ENCODE measurements at places on chromosomes 12 and 14.

DNA sequence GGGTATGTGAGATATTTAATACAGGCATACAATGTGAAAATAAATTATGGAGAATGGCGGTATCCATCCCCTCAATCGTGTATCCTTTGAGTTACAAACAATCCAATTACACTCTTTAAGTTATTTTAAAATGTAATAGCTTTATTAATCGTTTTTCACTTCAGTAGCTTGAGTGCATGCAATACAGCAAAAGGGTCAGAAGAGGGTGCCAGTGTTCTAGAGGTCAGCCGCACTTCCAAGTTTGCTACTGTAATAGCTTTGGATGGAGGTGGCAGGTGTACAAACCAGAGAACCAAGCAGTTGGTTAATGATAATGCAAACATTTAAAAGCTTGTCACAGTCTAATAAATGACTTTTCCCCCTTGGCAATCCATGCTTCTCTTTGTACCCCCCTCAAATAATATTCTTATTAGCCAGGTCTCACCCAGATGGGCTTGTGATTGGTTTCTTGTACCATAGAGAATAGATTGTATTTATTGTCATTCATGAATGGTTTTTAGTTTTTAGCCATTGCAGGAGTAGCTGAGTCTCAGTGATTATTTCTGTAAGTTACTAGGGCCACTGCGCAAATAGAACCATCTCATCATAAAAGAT lies 127.0 kb downstream of the ERC1 start:
- DNase-seq: peak; percentile 81

GRCh38 chr12:111150921-111151840 lies 217.7 kb downstream of the PHETA1 start:
- no peak for DNase-seq

- DNase-seq: no peak
Observed at GRCh38 chr12:127480775-127481314, 786.1 kb upstream of the TMEM132C start.

DNA sequence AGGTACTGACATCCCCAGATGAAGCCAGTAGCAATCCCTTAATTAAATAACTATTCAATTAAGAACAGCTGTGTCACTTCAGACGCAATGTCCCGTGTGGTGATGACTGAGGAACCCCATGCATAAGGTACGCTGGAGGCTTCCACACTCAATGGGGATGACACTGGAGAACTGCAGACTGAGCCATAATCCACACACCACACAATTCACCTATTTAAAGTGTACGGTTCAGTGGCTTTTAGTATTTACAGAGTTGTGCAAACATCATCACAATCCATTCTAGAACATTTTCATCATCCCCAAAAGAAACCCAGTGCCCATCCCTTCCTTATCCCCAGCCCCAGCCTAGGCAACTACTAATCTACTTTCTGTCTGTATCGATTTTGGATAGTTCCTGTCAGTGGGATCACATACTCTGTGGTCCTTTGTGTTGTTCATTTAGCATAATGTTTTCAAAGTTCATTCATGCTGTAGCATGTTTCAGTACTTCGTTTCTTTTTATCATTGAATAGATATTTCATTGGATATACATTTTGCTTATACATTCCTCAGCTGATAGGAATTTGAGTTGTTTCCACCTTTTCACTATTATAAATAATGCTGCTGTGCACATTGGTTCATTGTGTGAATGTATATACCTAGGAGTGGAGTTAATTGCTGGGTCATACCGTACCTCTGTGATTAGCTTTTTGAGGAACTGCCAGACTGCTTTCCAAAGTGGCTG lies 61.1 kb downstream of the NINJ2 start:
- DNase-seq: no peak

- DNase-seq: peak; percentile 37
Observed at GRCh38 chr12:120625557-120626419, 14.6 kb upstream of the CABP1 start.

DNA sequence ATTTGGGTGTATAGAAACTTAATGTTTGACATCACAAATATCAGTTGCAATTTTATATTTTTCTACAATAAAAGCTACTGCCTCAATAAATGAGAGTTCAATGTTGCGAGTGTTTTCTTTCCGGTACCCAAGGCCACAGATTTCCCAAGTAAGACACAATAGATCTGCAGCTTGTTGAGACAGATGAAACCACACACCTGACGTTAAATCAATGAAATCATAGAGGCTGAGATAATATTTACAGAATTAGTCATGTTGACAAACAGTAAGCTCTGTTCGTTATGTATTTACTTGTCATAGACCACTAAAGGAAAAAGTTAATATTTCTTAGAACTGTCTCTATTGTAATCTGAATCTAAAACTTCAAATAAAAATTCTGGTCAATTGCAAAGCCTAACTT lies 49.2 kb upstream of the PTHLH start:
- no peak for DNase-seq

- no peak for DNase-seq
Observed at GRCh38 chr12:109738209-109738608, 24.6 kb downstream of the FAM222A start.

DNA sequence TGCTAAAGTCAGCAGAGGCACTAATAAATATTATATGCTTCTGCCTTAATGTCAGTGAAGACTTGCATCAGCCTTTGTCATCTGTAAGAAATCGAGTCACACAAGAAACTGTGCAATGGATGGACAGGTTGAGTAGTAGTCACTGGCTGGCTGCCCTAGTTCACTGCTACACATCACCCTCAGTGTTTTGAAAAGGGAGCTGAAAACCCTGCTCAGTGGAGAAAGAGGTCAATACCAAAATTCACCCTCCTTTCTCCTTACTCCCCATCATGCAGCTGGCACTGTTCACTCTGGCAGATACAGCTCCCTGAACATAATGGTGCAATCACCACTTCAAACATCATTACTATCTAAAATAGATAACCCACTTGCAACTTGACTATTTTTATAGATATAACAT lies 6.6 kb downstream of the ANKS1B start:
- DNase-seq: no peak

GRCh38 chr14:57687416-57687815 lies 178.5 kb downstream of the SLC35F4 start:
- no peak for DNase-seq

GRCh38 chr14:26276757-26277156 lies 321.1 kb downstream of the NOVA1 start:
- DNase-seq: no peak

All from activated naive CD4-positive, alpha-beta T cell treated with anti-CD3 and anti-CD28 coated beads, Interleukin-2, amount 10 ng/mL, durations not matched to agents 7 days and 5 days (primary cell).